Stimulated activated CD4-positive, alpha-beta T cell treated with anti-CD3 and anti-CD28 coated beads, Interleukin-2, amount 100 ng/mL, for 24 hours (primary cell): ENCODE measurements at places on chromosomes 16 and 17.

DNA sequence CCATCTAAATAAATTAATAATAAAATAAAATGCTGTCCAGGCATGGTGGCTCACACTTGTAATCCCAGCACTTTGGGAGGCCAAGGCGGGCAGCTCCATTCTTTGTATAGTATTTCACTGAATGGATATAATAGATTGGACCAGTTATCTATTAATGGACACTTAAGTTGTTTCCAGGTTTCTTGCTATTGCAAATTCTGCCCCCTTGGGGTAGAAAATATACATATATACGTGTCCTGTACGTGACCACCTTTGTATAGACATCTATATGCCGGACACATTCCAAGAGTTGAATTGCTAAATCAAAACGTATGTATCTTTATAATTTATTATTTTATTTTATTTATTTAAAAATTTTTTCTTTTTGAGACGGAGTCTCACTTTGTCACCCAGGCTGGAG lies 3.9 kb upstream of the EXOC7 start:
- no peak for DNase-seq

DNA sequence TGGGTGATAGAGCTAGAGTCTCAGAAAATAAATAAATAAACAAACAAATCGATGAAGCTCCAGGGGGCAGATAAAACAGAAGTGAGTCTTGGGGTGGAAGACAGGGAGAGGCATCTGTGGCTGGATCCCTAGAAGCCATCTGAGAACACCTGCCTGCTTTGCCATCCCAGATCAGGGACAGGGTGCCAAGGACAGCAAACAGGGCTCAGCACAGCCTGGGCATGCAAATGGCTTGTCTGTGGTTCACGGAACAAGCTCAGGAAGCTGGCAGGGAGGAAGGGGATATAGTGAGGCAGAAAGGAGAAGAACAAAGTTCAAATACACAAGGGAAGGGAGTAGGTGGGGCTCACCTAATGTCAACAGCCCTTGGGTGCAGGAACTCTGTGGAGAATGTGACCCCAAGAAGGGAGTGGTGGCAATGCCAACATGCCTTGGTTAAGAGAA lies 27.5 kb downstream of the TRIM25 start:
- DNase-seq = no peak

GRCh38 chr17:45995627-45996270 lies 3.3 kb upstream of the STH start:
- DNase-seq = no peak

- no peak for DNase-seq
Measured at GRCh38 chr17:41615454-41615853, 2.9 kb upstream of the KRT16 start.

DNA sequence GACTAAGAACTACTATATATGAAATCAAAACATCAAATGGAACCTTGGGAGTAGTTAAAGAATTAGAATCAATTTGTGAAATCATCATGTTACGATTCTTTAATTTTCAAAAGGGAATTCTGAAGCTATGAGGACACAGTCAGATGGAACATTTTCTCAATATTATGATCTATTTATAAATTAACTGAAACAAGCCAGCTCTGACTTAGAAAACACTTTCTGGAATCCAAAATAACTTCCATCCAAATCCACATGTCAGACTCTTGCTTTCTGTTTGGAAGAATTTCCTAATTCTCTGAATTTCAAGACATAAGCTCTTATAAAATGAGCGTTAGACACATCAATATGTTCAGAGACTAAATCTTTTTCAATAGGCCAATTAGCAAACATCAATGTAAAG lies 737.7 kb upstream of the SOX9 start:
- no peak for DNase-seq
